Stimulated activated CD4-positive, alpha-beta T cell treated with anti-CD3 and anti-CD28 coated beads, TNF-alpha, amount 100 ng/mL, for 48 hours (primary cell): ENCODE measurements at places on chromosomes 1 and 21.

- no peak for DNase-seq
Observed at GRCh38 chr21:35965699-35966098, 94.6 kb downstream of the SETD4 start.

- no peak for DNase-seq
Observed at GRCh38 chr1:197807216-197807615, 31.9 kb upstream of the DENND1B start.

DNA sequence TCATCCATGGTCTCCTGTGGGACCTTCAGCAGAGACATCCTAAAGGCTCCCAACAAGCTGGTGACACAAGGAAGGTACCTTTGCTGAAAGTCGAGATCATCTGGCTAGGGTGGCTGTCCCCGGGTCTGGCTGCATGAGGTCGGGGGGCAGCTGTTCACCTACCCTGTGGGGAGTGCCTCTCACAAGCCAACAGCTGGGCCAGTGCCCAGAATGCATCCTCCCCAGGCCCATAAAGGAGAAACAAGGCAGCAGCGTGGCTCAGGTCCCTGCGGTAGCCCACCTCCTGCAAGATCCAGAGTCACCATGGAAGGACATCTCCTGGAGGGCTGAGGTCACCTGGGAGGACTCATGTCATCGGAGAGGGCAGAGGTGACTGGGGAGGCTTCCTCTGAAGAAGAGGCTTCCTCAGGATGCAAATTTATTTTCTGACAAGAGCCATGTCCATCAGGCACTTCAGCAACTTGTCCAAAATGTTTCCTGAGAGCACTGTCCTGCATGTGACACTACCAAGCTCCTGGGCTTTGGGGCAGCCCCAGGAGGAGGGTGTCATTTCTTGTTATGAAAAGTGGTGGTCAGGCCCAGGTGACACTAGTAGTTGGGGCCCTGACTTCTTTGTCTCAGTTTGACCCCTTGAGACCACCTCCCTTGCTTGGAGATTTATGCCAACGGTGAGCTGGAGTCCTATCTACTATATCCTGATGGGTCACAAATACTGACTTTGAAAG, 6.7 kb upstream of the SMYD3 start:
- DNase-seq = no peak

GRCh38 chr1:53088616-53089300, 26.7 kb downstream of the PODN start:
- DNase-seq = no peak

DNA sequence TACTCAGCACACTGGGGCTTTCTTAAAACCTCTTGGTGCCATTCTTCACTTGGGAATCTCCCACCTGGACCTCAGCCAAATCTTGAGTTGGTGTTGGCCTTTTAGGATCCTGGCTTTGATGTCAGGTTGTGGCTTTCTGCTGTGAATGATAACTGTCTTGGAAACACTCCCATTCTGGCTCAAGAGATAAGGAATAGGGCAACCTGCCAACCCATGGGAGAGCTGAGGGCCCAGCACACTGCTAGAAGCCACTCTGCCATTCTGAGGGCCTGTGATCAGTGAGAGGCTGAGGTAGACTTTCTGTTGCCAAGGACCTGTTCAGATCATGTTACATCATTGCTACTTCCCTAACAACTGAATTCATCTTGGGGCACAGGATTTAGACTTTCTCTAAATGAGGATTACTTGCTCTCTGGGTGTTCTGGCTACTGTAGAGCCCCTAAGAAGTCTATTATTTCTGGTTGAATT, 45.8 kb downstream of the TTC39A start:
- DNase-seq = no peak

GRCh38 chr21:16007943-16008342, 278.2 kb downstream of the USP25 start:
- no peak for DNase-seq
